Midbrain (tissue), 1 donor: ENCODE measurements at places on chromosomes 11 and 22.
A peak's percentile ranks its signal among the peaks of the same experiment; 100 is the strongest.

GRCh38 chr11:65611028-65611757 is 2.8 kb downstream of the MAP3K11 start:
- peak; percentile 89 for DNase-seq

GRCh38 chr11:105202422-105202821 is 62.9 kb upstream of the CARD18 start:
- no peak for DNase-seq

GRCh38 chr11:108206969-108207682 is 15.3 kb downstream of the NPAT start:
- no peak for DNase-seq

GRCh38 chr22:44764974-44765373 is 12.6 kb downstream of the ARHGAP8 start:
- DNase-seq = no peak

GRCh38 chr11:133163463-133164419 is 368.6 kb downstream of the OPCML start:
- peak; percentile 54 for DNase-seq

GRCh38 chr11:19027829-19028595 is 32.5 kb downstream of the MRGPRX2 start:
- no peak for DNase-seq

DNA sequence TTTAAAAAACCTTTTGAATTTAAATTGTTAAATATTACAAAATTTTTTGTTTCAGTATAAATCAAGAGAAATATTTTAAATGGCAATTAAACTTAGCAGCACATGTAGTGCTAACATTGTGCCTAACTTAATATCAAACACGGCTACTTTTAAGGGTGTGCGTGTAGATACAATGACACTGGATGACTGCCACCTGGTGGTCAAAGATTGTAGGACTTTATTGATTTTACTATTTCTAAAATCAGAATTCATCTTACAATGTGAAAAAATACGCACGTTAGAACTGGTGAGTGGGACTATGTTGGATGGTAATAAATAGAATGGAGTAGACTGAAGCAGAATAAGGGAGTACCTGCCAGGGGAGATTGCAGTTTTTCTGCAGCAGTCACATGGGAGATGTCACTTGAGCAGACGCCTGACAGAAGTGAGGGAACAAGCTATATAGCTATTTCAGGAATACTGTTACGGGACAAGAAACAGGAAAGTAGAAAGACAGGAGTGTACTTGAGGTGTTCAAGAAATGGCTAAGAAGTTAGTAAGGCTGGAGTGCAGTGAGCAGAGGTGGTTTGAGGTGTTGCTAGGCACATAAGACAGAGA is 52.9 kb downstream of the UVRAG start:
- DNase-seq = peak; percentile 59

- DNase-seq = no peak
These were observed 357.5 kb downstream of the TENM4 start for GRCh38 chr11:79083352-79083751.

DNA sequence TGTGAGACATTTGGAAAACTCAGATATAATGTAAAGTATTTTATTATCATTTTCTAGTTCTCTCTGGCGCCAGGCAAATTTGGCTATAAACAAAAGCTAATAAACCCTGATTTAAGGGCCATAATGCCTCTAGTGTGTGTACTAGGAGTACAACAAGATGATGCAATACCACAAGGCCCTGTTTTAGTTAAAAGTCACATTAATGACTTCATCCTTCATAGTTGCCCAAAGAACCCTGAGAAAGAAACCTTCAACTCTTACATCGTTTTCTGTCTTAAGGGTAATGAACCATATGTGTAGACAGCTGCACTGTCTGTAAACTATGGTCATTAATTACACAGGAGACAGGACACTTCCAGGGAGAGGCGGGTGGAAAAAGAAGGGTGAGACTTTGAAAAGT is 538.4 kb downstream of the FAM181B start:
- DNase-seq = no peak

GRCh38 chr22:31142285-31142684 is 2.0 kb upstream of the PLA2G3 start:
- DNase-seq = no peak

DNA sequence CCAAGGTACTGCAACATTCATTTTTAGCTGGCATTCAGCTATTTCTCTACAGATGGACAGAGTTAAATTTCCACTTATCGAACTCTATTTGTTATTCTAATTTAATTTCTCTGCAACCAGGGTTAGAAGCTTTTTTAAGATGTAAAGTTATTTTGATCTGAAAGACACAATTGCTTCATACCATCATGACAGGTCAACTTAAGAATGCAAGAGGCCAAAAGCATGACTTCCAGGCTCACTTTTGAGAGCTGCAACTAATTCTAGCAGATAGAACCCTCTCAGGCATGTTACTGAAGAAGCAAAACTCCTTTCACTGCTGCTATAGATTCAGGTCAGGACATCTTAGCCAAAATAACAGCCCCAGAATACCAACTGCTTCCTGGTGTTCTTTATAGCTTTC is 86.5 kb upstream of the GALNT18 start:
- DNase-seq = no peak

DNA sequence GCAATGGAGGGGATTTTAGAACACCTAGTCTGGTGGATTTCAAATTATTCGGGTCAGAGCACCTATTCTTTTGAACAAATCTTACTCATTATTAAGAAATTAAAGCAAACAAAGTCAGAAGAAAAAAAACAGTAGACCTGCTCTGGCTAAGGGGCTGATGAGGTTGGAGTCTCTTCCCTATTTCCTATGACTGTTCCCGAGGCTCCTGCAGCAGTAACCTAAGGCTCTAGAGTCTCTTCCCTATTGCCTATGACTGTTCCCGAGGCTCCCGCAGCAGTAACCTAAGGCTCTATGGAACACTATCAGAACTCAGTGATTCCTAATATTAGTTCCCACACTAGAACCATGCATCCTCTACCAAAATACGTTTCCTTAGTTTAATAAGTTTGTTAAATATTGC is 607.9 kb downstream of the NTM start:
- no peak for DNase-seq

DNA sequence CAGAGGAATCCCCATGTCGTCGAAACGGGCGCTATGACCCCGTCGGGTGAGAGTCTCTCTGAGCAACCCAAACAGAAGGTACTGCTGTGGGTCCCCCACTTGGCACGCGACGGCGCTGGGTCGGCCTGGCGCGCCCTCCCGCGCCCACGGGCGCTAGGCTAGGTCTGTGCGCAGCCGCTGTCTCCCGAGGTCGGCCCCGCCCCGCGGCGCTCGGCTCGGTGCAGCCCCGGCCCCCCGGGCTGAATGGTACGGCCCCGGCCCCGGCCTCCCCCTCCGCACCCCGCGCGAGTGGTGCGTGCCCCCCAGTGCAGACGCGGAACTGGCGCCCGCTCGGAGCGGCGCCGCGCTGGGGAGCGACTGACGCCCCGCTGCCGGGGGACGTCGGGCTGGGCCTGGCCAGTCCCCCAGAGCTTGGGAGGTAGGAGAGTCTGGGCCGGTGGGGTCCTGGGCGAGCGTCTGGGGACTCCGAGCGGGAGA is at the start of gene MADD:
Gene MADD, plus strand, starts transcription at position 305 of the 477 bp plus-strand sequence.
- peak; percentile 89 for DNase-seq

- peak; percentile 11 for DNase-seq
These were observed 93.8 kb downstream of the WNT7B start for GRCh38 chr22:45882881-45883810.

- DNase-seq = no peak
These were observed 128.3 kb upstream of the SESN3 start for GRCh38 chr11:95359341-95359663.

- DNase-seq = no peak
These were observed 12.4 kb downstream of the NRXN2 start for GRCh38 chr11:64710418-64711137.

DNA sequence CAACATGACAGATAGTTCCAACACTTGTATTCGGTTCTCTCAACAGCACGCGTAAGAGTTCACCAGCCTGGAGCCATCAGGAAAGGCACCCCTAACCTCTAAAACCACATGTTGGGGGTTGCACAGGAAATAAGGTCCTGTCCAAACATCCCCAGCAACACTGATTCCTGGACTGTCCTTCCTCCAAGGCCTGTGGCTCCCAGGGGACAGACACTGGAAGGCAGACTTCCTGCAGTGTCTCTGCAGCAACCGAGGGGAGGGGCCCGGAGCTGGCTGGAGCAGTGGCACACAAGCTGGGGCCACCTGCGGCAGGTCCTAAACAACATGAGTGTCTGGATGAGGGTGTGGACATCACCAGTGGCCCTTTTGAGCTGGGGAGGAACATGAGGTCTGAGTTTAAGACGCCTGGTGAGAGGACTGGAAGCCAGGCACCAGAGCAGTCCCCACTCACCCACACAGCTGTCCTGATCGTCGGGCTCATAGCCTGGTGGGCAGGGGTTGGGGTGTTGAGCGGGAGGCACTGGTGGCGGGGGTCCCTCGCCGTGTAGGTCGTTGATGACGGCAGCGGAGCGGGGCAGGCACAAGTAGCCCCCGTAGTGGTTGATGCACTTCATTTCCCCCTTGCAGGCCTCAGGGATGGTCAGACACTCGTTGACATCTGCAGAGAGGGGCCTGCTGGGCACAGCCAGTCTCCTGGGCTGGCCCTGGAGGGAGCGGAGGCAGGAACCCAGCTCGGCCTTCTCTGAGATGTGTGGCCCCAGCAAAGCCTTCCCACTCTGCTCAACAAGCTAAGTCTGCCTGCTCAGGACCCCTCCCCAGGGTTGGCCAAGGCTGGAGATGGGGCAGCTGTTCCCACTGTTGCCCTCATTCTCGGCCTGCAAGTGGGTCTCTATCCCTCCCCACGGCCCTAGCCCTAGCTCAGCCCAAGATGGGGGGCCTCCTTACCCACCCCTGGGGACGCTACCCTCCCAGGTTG is 1.6 kb downstream of the EFEMP2 start:
- DNase-seq = no peak

GRCh38 chr22:39266398-39267030 is 21.7 kb upstream of the PDGFB start:
- peak; percentile 18 for DNase-seq

- peak; percentile 81 for DNase-seq
These were observed 13.0 kb upstream of the CYB5R3 start for GRCh38 chr22:42661985-42662831.

DNA sequence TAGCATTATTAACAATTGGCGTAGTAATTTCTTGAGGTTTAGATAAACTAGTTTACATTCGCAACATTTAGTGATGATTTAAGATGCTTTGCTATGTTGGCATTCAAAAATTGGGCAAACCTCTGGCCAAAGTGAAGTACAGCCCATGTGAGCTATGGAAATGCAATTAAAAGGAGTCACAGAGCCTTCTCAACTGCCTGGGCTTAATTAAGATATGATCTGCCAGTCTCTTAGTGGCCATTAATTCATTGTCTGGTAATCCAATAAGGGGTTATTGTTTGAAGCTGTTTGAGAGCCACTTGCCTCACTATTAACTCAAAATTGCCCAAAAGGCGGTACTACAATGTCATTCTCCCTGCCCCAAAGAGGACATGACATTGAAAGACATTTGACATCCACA is 608.9 kb downstream of the NTM start:
- DNase-seq = no peak

- no peak for DNase-seq
These were observed 1459.4 kb upstream of the TENM4 start for GRCh38 chr11:80900265-80900664.

- no peak for DNase-seq
These were observed 24.4 kb upstream of the SNX19 start for GRCh38 chr11:130940706-130941105.

DNA sequence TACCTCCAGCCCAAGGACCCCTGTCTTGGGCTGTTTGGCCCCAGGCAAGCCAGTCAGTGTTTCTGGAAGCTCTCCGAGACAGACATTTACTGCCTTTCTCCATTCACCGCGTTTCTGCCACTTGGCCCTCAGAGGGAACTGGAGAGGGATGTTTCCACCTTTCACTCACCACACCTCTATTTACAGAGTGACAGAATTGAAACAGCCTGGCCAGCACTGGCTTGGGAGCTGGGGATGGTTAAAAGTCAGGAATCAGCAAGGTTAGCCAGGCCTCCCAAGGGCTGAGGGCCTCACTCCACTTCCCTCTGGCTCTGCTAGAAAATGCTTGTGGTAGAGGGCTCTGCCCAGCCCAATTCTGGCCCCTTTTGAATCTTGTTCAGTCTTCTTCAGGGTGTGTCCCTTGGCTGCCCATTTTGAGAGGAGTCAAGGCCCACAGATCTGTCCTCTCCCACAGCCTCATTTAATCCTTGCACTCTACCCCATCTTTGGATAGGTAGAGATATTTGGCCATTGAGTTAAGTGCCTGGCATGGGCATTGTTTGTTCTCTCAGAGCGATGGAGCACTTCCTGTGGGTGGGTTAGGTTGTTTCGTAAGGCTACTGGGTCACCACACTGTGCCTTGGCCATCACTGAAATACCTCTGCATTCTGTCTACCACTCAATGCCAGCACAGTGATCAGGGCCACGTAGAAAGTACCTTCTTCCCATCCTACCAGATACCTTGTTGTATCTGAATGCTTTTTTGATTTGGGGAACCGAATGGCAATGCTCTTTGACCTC is 119.2 kb downstream of the MICAL2 start:
- no peak for DNase-seq

DNA sequence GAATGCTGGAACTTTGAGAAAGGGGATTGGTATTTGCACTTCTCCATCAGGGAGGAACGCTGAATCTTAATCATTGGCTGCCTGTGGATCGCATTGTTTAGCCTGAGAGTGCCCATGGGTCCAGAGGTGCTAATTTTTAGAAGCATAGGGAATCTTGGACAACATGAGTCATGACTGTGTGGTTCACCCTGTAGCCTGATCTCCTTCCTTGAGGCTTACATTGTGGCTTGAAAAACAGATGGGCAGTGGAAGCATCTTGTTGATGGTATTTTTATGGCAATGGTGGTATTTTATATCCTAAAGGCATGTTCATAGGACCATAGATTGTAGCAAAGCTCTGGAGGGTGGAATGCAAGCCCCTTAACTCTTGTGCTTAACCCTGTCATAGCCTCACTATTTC is 99.2 kb upstream of the DBX1 start:
- DNase-seq = no peak

GRCh38 chr11:44610186-44610955 is 44.9 kb downstream of the CD82 start:
- DNase-seq = no peak

DNA sequence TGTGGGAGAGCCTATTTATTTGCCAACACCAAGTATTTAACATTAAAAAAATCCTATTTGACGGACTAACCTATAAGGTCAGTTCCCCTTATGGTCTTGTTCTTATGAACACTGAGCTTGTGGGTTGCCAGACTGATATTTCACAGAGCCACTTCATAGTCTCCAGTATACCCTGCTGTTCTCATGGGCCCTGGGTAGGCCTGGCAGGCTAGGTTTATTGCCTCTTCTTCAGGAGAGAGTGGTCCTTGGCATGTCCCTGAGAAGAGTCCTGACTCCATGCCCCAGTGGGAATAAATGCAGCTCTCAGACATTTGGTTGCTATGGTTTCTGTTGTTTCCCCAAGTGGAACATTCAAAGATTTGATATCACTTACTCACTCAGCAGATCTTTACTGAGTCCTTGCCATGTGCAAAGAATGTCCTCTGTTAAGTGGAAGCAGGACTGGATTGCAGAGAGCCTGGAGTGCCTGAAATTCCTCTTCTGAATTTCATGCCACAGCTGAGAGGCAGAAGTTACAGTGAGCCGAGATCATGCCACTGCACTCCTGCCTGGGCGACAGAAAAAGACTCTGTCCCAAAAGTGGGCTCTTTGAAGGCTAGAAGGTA is 15.7 kb downstream of the SLC5A1 start:
- no peak for DNase-seq

GRCh38 chr11:73053964-73054363 is 88.2 kb downstream of the FCHSD2 start:
- DNase-seq = no peak

GRCh38 chr22:31253949-31254348 is 38.3 kb downstream of the PIK3IP1 start:
- DNase-seq = no peak

GRCh38 chr11:90309693-90310092 is 86.8 kb upstream of the CHORDC1 start:
- no peak for DNase-seq

GRCh38 chr11:35101223-35101622 is 37.7 kb upstream of the CD44 start:
- DNase-seq = no peak
